Progenitor cell of endocrine pancreas (in vitro differentiated cells): ENCODE measurements at places on chromosomes 4 and X. TPM values are rescaled to one million over a fixed set of nuclear protein-coding genes. Genes with fewer than 3 reads are reported as not detected.

DNA sequence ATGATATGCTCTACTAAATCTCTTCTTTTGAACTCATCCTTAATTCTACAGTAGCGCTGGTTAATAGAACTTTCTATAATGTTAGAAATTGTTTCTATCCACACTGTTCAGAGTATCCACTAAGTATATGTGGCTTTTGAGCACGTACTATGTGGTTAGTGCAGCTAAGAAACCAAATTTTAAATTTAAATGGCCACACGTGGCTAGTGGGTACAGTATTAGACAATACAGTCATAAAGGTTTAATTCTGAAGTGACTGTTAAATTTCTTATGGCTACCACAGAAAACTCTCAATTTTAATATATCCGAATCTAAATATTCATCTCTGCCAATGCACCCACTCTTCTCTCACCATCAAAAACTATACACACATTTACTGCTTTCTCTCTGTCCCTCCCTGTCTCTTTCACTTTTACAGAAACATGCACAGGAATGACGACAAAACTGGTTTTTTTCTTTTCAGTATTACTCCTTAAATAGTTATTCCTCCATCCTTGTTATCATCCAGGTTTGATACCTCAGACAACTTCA lies 583.9 kb downstream of the KCTD8 start:
- no peak for DNase-seq

- no peak for DNase-seq
Measured at GRCh38 chr4:108906006-108906405, 143.2 kb upstream of the ETNPPL start.

GRCh38 chrX:134453631-134454030 lies 6.3 kb upstream of the HPRT1 start:
- DNase-seq, result no peak

- no peak for DNase-seq
Measured at GRCh38 chr4:74044677-74045076, 6.2 kb upstream of the CXCL3 start.

The RLIM gene
- 33.1 and 35.2 TPM in 2 replicates for total RNA-seq

DNA sequence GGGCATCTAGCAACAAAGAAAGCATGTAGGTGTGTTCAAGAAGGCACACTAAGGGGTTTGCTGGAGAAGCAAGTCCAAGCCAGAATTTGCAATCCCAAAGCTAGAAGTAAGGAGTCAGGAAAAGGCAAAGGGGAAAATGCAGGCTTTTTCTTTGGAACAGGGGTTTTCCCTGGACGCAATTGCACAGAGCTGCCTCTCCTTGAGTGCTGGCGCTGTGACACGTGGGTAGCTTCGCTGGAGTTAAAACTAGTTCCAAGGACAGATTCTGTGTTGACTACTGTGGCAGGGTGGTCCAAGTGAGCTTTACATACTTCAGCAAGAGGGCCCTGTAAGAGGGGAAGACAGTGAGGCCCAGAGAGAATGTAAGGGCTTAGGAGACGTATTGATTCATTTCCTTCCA lies 277.1 kb downstream of the ADGRA3 start:
- no peak for DNase-seq

The MAGEC1 gene
- not detected in 2 replicates for total RNA-seq

DNA sequence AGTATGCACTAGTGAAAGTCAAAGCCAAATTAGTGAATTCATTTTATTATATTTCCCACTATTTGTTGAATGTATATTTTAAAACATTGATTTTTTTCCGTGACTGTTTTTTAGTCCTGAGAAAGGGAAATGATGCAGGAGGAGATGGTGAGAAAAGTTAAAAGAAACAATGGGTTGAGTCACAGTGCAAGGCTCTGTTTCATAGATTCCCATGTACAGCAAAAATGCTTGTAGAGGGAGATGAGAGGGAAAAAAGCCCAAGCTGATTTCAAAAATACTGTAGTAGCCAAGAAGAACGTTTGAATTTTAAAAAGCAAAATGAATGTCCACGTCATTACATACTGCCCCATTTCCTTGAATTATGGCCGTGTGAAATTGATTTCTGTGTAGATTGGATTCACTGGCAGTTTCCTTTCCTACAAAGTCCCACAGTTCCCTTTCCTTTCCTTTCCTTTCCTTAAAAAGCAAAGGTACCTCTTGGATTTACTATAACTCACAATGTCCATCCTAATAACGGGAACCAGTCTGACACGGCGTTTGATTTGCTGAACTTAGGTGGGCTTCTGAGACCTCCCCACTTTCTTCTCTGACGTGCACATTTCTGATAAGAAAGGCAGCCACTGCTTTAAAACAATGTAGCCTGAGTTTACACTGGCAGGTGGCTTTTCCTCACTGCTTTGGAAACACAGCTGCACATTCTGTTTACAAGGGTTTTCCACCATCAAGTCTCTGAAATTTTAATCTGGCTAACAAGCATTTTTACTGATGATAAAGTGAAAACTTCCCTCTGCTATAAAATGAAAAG lies 63.7 kb downstream of the SPCS3 start:
- DNase-seq, result no peak

- no peak for DNase-seq
Measured at GRCh38 chr4:86500527-86500926, 93.6 kb upstream of the PTPN13 start.

The PLAC8 gene
- 4.7 and 5.9 TPM in 2 replicates for total RNA-seq

The FUNDC1 gene
- 19.7 and 21.1 TPM in 2 replicates for total RNA-seq

- no peak for DNase-seq
Measured at GRCh38 chrX:111812889-111813563, 63.0 kb upstream of the TRPC5OS start.

- DNase-seq, result no peak
Measured at GRCh38 chr4:25154594-25155265, 5.5 kb downstream of the SEPSECS start.

DNA sequence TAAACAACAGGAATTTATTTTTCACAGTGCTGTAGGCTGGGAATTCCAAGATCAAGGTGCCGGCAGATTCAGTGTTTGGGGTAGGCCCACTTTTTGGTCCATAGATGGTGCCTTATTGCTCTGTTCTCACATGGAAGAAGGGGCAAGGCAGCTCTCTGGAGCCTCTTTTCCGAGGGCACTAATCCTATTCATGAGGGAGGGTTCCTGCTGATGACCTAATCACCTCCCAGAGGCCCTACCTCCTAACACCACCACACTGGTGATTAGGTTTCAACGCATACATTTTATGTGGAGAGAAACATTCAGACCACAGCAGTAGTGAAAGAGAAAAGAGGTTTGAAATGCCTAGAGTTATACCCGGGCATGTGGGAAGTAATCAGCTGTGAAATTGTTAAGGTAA lies 1.4 kb upstream of the POLA1 start:
- no peak for DNase-seq

DNA sequence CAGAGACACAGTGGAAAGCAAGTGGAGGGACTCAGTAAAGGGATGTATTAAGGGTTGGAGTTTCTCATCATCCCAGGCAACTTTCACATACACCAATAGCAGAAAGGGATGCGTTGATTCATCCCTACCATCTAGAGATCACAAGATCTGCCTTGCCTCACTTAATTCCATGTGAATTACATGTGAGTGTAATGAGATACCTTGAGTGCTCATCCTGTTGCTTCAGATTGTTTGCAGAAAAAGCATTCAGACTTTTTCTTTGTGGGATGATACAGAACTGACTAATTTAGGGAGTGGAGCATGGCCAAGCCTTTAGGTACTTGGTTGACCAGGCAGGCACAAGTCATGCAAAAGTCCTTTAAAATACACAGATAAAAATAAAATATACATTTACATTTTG lies 124.8 kb upstream of the SLIT2 start:
- DNase-seq, result no peak

GRCh38 chr4:153494562-153494961 lies 28.4 kb downstream of the TMEM131L start:
- no peak for DNase-seq

- no peak for DNase-seq
Measured at GRCh38 chr4:127379499-127379898, 253.3 kb upstream of the INTU start.

- no peak for DNase-seq
Measured at GRCh38 chr4:122633211-122633610, 12.3 kb upstream of the IL21 start.

DNA sequence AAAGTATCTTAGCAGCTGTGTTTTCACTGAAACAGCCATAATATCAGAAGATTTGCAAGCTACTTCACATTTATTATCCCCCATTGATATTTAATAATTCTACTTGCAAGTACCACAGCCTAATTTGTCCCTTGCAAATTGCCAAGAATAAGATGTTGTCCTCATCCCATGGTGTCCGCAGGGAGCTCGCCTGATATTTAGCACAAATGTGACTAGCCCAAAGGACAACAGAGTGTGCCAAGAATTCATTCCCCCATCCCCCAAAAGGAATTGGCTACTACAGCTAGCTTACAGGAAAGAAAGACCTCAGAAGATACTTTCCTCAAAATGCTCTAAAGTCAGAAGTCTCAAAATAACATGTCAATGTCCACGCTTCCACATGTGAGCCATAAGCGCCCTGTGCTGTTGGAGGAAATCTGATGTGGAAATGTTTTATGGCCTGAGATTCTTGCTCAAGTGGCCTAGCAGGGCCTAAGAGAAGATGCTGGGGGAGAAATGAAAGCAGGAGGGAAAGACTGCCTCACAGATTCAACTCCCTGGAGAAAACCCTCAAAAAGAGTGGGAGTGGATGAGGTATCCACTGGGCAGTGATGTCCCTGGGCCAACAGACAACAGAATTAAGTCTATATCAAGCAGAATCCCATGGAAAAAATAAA lies 111.4 kb downstream of the SH3KBP1 start:
- DNase-seq, result no peak

The INTU gene
- total RNA-seq, result 18.0 and 18.8 TPM in 2 replicates

The FAT1 gene
- 263 and 264 TPM in 2 replicates for total RNA-seq
